ENCODE measurements at places on chromosomes 5 and 9.

- no peak for DNase-seq
Measured at GRCh38 chr9:108245331-108245730, 610.5 kb downstream of the ACTL7B start.

DNA sequence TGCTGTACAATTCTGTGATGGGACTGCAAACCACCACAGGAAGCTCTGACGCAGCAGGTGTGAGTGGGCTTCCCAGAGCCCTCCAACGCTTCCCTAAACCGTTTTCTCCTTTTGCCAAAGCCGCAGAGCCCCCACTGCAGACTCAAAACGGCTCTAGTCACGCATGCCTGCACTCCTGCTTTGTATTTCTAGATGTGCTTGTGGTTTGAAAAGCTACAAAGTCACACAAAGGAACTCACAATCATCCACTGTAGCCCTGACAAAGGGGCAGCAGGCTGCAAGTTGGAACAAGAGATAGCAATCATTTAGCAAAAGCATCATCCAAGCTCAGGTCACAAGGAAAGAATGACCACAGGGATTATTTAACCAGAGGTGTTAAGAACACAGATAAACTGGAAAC is 79.3 kb downstream of the PTPN3 start:
- no peak for DNase-seq

GRCh38 chr5:82560561-82560960 is 282.4 kb upstream of the RPS23 start:
- no peak for DNase-seq

DNA sequence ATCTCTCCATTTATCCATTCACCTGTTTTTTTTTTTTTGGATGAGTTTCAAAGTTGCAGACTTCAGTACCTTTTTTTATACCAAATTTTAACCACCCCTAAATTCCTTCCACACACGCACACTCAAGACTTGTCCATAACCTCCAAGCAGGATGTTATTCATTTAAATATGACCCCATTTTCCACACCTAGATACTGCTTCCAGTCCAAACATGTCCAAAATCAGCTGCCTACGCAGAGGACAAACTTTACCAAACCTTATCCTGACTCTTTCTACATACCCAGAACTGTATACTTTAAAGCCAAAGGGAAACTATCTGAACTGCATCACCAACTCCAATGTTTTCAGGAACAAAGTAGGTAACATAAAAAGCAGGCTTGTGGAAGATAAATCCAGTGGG is 36.0 kb upstream of the FYB1 start:
- DNase-seq, result no peak

- DNase-seq, result no peak
Measured at GRCh38 chr9:129382281-129383018, 204.4 kb upstream of the IER5L start.

DNA sequence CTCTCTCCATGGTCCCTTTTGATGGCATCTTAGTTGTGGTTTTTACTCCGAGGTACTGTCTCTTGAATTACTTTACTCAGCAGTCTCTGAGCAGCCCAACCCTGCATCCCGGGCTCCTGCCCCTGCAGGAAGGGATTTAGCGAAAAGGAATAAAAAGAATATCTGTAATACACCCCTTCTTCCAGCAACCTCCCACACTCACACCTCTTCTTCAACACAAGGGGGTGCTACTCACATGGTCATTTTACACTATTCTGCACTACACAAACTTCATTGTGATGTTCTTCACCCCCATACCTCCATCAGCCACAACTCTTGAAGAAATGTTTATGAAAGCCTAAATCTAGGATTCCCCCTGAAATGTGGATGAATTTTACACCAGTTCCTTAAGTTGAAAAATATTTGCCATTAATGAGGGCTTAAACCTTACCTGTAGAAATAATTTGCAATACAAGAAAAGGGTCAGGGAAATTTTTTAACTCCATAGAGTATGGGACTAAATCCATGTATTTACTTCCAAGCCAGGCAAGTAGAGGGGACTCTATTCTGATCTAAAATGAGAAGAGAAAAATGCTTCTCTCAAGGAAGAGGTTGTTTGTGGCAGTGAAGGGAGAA is 26.0 kb downstream of the TPD52L3 start:
- DNase-seq, result peak; percentile 49

- peak; percentile 71 for DNase-seq
Measured at GRCh38 chr9:4315582-4316215, 15.8 kb upstream of the GLIS3 start.

GRCh38 chr9:136180586-136180985 is 24.3 kb downstream of the LHX3 start:
- no peak for DNase-seq

DNA sequence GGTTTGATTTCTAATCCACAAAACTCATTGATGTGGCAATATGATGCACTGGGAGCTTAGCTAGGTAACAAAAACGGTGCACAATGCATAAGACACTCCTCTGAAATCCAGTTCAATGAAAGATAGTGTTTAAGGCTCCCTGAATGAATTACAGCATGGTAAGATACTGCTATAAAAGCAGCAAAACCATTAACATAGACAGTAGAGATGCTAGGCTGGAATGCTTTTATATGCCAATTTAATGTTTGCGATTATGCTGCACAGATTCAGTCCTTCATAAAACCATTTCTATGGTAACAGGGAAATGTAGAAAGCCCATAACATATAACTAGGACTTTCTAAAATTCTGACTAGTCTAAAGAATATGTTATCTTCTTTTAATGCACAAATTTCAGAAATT is 180.8 kb upstream of the NUDT12 start:
- DNase-seq, result no peak

DNA sequence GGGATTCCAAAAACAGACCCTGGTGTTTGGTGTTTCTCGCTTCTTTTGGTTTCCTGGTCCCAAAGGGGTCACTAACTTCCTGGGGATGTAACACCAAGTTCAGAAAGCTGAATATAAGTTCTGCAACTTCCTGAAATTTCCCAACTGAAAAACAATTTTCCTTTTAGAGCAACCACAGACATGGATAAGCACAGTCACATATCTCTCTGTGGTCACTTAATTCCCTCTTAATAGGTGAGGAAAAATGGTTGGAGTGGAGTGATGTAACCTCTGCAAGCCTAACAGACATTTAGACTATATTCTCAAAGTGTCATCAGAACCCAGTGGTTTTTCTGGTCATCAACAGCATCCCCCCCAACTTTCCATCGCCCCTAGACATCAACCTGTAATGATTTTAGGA is 135.3 kb downstream of the PRELID2 start:
- no peak for DNase-seq

- DNase-seq, result no peak
Measured at GRCh38 chr9:97632248-97632984, 752 bp downstream of the TSTD2 start.

DNA sequence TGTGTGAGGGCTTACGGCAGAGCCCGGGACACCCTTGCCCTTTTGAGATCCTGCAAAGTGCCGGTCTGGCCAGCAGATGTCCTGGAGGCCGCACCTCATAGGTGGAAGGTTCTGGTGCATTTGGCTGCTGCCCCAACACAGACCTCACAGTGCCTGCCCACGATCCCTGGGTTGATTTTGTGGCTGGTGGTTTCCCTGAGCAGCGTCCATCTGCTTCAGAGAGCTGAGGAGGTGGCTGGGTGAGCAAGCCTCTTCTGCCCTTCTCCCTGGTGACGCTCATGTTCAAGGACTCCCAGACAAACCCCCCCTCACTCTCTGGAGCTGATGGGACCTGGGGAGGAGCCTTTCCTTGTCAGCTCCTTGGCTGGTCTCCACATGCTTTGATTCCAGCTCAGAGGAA is 18.9 kb downstream of the BNIP1 start:
- DNase-seq, result no peak

GRCh38 chr9:34998266-34998665 is 8.7 kb downstream of the DNAJB5 start:
- no peak for DNase-seq

GRCh38 chr5:150304481-150305081 is 1.9 kb upstream of the ARSI start:
- DNase-seq, result no peak

GRCh38 chr9:21751998-21752397 is 50.4 kb upstream of the MTAP start:
- DNase-seq, result no peak

- no peak for DNase-seq
Measured at GRCh38 chr5:145787996-145788395, 47.1 kb downstream of the PRELID2 start.

GRCh38 chr9:132990781-132991180 is 12.3 kb downstream of the GFI1B start:
- DNase-seq, result no peak

GRCh38 chr5:1330146-1330846 is 14.6 kb downstream of the CLPTM1L start:
- DNase-seq, result no peak

- no peak for DNase-seq
Measured at GRCh38 chr5:170466988-170467707, 36.7 kb upstream of the KCNIP1 start.

- no peak for DNase-seq
Measured at GRCh38 chr9:15696979-15697378, 144.1 kb downstream of the CCDC171 start.

- no peak for DNase-seq
Measured at GRCh38 chr9:130937146-130938076, 1.6 kb downstream of the FIBCD1 start.

GRCh38 chr9:14909181-14909580 is 1.0 kb downstream of the FREM1 start:
- DNase-seq, result no peak

GRCh38 chr5:67998709-67999261 is 216.8 kb upstream of the PIK3R1 start:
- DNase-seq, result peak; percentile 64

DNA sequence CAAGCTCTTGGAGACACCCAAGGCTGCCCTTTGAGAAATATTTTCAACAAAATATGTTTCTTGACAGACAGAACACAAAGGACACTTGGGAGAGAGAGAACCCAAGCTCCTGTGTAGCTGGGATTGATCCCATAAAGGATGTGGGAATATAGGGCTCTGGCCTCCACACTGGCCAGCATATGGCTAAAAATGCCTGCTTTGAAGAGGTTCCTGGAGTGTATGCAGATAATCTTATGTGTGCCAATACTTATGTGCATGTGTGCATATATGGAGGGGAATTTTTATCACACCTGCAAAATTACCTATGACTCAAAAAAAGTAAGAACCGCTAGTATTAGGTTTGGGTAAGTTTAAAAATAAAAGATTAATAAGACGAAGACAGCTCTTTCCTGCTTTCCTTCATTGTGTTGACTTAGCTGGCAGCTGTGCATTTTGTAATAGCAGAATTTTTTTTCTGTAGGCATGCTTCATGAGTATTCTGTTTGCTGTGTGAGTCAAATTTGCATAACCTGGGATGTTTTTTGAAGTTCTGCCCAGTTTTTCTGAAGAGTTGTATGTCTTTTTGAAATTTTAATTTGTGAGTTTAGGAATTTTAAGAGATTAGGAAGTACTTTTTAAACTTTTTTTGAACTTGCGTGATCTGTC is 42.6 kb downstream of the HACD4 start:
- DNase-seq, result no peak

- no peak for DNase-seq
Measured at GRCh38 chr9:69759021-69759420, 790 bp downstream of the PTAR1 start.

DNA sequence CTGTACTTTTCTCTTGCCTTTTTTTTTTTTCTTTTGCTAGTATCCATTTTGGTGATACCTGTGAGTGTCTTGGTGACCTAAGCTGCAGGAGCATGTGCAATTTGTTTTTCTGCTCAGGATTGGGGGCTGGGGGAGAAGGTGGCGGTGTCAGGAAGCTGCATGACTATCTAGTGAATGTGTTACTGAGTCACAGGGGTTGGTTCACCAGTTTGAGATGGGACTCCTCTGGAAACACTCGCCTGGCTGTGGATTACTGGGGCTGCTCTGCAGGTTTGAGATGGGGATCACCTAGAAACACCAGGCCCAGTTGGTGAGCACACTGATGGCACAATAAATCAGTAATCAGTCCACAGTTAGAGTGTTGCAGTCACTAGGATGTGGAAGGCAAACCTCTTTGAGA is 447.9 kb downstream of the SPATA31D1 start:
- DNase-seq, result no peak

DNA sequence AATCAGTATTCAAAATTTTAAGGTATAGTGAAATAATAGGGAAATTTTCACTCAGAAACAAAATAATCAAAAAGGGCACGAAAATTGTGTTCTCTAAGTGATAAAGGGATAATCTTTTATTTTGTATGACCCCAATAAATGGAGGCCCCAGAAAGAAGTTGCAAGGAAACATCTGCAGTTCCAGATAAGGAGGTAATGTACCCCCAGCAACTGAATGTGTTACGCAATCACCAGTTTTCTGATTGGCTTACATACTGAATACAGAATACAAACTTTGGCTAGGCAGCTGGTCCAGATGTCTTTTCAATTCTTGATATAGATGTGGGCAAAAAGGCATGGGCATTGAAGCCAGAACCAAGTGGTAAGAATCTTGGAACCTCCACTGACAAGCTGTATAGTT is 1.7 kb upstream of the TOPORS start:
- DNase-seq, result no peak

- DNase-seq, result no peak
Measured at GRCh38 chr5:134146651-134147518, 29.9 kb downstream of the SKP1 start.

DNA sequence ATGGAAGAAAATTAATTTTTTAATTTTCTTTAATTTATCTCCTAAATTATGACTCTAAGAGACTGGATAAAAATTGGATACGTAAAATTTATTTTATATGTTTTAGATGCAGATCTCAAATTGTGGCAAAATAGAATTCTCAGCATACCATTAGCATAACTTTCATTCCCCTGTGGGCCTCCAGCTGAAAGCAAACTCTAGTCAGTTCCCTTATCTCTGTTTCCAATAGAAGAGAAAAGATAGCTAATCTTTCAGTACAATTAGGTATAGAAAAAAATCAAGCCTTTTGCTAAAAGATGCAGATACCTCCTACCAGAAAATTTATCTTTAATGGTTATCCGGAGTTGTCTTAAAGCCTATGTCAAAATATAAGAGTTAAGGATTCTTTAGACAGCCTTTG is 1530.6 kb downstream of the EFNA5 start:
- DNase-seq, result no peak

- no peak for DNase-seq
Measured at GRCh38 chr9:93097511-93098201, 1.6 kb downstream of the CARD19 start.

- DNase-seq, result no peak
Measured at GRCh38 chr5:176190886-176191755, 47.1 kb upstream of the SIMC1 start.

- DNase-seq, result no peak
Measured at GRCh38 chr5:93294996-93295395, 286.0 kb downstream of the NR2F1-AS1 start.

GRCh38 chr5:1473746-1474145 is 28.5 kb upstream of the SLC6A3 start:
- no peak for DNase-seq

GRCh38 chr9:88052321-88052965 is 78.1 kb upstream of the CDK20 start:
- DNase-seq, result no peak
